ENCODE measurements at places on chromosomes 11 and 22. TPM values are rescaled to one million over a fixed set of nuclear protein-coding genes. Genes with fewer than 3 reads are reported as not detected.

Gene UBQLNL
- 0.10 TPM for total RNA-seq

Gene C22orf42
- not detected for total RNA-seq

Gene MOGAT2
- not detected for total RNA-seq

Gene ARRB1
- total RNA-seq: 116 TPM

Gene C11orf87
- not detected for total RNA-seq

Gene CENPM
- total RNA-seq: 12.6 TPM

Gene PARVA
- total RNA-seq: 55.5 TPM

Gene FGF4
- total RNA-seq: not detected

Gene CATSPERZ
- 0.38 TPM for total RNA-seq

Gene EHF
- not detected for total RNA-seq

Gene IL17REL
- total RNA-seq: under 0.01 TPM

Gene HBD
- total RNA-seq: not detected

Gene IFTAP
- total RNA-seq: 34.3 TPM

Gene GAL
- 2.9 TPM for total RNA-seq

Gene ALDH3B1
- total RNA-seq: 2.0 TPM

Gene MRGPRX3
- total RNA-seq: not detected

Gene KCNJ5
- not detected for total RNA-seq

Gene MYBPC3
- not detected for total RNA-seq

Gene JAML
- 0.65 TPM for total RNA-seq

Gene OR5B21
- total RNA-seq: not detected

Gene TMEM191B
- total RNA-seq: 0.19 TPM

Gene SLC17A6
- total RNA-seq: not detected

Gene C22orf31
- total RNA-seq: not detected

Gene ARHGAP1
- 36.3 TPM for total RNA-seq

Gene SYTL2
- 1.6 TPM for total RNA-seq

Gene CCDC116
- 0.38 TPM for total RNA-seq

Gene AMBRA1
- 27.5 TPM for total RNA-seq

Gene FLRT1
- total RNA-seq: not detected

Gene ANO3
- not detected for total RNA-seq

Gene OR56A1
- not detected for total RNA-seq

Gene BDNF
- total RNA-seq: 3.9 TPM

Gene TPBGL
- not detected for total RNA-seq

Gene GGTLC2
- total RNA-seq: not detected

Gene ASCL2
- not detected for total RNA-seq

Gene CASP1
- 9.6 TPM for total RNA-seq

Gene TOP3B
- total RNA-seq: 36.1 TPM

Gene LSP1
- 1.3 TPM for total RNA-seq

Gene RASL10A
- 1.3 TPM for total RNA-seq

Gene CPT1B
- 2.5 TPM for total RNA-seq

Gene BMAL1
- 6.9 TPM for total RNA-seq

Gene TEX54
- 0.98 TPM for total RNA-seq

Gene IGF2
- 17.8 TPM for total RNA-seq

Gene RBFOX2
- 167 TPM for total RNA-seq

Gene CARS1
- total RNA-seq: 48.0 TPM

All from vein endothelial cell (primary cell).